Stimulated activated CD4-positive, alpha-beta T cell treated with anti-CD3 and anti-CD28 coated beads, Interleukin-4, amount 100 ng/mL, for 48 hours (primary cell): ENCODE measurements at places on chromosomes 1 and 21.

GRCh38 chr21:43774163-43774562 is 1.9 kb downstream of the CSTB start:
- DNase-seq, result no peak

DNA sequence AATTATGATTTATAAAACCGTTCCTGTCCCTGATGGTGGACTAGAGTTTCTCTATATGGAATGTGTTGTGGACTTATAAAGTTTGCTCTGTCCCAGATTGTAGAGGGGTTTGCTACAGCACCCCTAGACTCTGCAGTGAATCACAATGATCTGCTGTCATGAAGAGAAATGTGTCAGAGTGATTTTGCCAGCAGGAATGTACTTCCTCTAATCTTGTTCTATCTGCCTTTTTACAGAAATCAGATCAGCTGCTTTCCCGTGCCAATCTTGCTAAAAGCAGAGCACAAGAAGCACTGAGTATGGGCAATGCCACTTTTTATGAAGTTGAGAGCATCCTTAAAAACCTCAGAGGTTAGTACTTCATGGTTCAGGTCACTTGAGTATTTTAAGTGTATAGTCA is 52.0 kb downstream of the LAMC2 start:
- no peak for DNase-seq

- no peak for DNase-seq
Measured at GRCh38 chr1:44828003-44828651, 14.9 kb downstream of the PTCH2 start.

DNA sequence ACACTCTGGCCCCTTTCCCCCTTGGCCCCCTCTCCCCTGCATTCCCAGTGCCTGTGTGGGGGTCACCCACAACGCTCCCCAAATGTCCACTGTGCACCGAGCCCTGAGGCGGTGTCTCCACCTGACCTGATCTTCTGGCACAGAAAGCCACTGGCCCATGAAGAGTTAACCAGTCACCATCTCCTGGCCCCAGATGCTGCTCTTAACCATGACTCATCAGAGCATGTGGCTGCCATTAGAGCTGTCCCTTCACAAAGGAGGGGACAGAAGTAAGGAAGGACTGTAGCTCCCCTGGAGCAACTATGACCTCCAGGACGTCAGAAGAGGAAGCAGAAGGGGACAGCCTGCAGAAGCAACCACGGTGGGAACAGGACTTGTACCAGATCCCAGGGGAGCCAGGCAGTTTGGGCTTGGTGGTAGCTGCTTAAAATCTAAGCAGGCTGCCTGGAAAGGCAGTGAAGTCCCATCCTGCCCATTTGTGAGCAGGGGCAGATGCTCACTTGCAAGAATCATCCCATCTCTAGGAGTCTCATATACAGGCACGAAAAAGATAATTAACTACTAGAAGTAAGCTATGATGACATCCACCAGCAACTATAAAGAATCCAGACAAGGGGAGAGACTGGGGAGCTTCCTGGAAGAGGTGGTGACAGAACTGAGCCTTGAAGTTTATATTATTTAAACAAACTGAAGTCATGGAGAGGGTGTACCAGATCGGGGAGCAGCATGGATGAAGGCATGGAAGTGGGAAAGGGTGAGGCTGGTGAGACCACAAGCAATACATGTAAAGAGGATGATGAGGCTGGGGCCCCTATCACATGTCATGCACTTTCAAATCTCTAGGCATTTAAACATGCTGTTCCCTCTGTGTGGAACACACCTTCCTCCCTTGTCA is 1.1 kb upstream of the TTC39A start:
- DNase-seq, result no peak
